ENCODE measurements at places on chromosomes 7 and 10. TPM values are rescaled to one million over a fixed set of nuclear protein-coding genes. Genes with fewer than 3 reads are reported as not detected.
A peak's percentile ranks its signal among the peaks of the same experiment; 100 is the strongest.

Gene PRLHR
- polyA plus RNA-seq = not detected

Gene SPDYE9
- polyA plus RNA-seq = 0.29 TPM

- no peak for DNase-seq
Observed at GRCh38 chr10:128850647-128851046, 616.4 kb upstream of the MGMT start.

DNA sequence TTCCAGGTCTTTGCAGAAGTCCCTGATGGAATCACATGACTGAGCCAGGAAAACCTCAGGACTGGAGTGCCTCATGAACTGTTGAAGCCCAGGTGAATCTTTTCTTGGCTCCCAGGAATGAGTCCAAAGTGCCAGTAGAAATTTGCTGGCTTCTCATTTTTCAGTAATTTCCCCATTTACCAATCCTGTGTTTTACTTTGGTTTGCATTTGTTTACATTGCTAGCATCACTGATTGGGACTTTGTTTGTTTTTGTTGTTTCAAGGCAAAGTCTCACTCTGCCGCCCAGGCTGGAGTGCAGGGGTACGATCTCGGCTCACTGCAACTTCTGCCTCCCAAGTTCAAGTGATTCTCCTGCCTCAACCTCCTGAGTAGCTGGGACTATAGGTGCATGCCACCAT, 1.6 kb upstream of the ZNF12 start:
- DNase-seq = no peak

DNA sequence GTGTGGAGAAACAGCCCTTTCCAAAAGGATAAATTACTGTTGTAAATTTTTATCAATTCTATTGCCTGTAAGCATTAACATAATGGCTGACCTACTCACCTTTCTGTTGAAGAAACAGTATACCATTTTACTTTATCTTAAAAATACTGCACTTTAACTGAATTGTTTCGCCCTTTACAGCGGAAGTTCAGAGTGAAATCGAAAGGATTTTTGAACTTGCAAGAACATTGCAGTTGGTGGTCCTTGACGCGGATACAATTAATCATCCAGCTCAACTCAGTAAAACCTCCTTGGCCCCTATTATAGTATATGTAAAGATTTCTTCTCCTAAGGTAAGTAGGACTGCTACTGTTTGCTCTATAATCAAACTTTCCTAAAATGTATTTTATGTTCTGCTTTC, 117.5 kb downstream of the NSUN6 start:
- DNase-seq = peak; percentile 44

Gene PNLIP
- not detected for polyA plus RNA-seq

- DNase-seq = no peak
Observed at GRCh38 chr10:84525120-84525806, 196.9 kb downstream of the CCSER2 start.

Gene IGF2BP3
- polyA plus RNA-seq = 60.3 TPM

Gene PARP12
- 13.4 TPM for polyA plus RNA-seq

GRCh38 chr7:75565132-75565837, 73.2 kb downstream of the SPDYE5 start:
- peak; percentile 70 for DNase-seq

DNA sequence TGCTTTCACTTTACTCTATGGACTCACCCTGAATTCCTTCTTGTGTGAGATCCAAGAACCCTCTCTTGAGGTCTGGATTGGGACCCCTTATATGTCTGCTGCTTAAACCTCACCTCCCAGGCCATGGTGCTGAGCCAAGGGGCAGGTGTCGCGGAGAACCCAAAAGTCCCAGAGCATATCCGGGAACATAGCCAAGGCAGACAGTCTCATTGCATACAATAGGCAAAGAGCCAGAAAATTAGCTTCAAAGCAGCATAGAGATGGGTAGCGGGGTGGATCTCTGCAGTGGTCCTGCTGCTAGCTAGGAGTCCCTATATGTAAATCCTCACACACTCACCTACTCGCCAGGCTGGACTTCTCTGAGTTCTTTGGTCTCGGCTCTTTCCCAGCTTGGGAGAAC, 5.5 kb downstream of the CCL24 start:
- no peak for DNase-seq

- DNase-seq = no peak
Observed at GRCh38 chr7:41760293-41760692, 57.4 kb upstream of the INHBA start.

DNA sequence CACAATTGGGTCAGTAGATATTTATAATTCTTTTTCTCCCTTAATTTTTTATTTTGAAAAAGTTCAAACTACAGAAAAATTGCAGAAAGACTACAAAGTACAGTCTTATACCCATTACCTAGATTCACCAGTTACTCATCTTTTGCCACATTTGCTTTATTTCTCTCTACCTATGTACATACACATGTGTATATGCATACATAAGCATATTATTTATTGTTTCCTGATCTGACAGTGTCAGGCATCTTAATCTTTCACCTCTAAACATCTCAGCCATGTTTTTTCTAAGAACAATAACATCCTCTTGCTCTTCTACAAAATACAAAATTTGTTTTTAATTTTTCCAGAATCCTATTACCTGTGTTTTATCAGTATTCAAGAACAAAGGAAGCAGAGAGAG, 68.4 kb upstream of the OIT3 start:
- DNase-seq = no peak

Gene PCLO
- polyA plus RNA-seq = 7.6 TPM

GRCh38 chr7:120464104-120464503, 191.1 kb downstream of the KCND2 start:
- no peak for DNase-seq

DNA sequence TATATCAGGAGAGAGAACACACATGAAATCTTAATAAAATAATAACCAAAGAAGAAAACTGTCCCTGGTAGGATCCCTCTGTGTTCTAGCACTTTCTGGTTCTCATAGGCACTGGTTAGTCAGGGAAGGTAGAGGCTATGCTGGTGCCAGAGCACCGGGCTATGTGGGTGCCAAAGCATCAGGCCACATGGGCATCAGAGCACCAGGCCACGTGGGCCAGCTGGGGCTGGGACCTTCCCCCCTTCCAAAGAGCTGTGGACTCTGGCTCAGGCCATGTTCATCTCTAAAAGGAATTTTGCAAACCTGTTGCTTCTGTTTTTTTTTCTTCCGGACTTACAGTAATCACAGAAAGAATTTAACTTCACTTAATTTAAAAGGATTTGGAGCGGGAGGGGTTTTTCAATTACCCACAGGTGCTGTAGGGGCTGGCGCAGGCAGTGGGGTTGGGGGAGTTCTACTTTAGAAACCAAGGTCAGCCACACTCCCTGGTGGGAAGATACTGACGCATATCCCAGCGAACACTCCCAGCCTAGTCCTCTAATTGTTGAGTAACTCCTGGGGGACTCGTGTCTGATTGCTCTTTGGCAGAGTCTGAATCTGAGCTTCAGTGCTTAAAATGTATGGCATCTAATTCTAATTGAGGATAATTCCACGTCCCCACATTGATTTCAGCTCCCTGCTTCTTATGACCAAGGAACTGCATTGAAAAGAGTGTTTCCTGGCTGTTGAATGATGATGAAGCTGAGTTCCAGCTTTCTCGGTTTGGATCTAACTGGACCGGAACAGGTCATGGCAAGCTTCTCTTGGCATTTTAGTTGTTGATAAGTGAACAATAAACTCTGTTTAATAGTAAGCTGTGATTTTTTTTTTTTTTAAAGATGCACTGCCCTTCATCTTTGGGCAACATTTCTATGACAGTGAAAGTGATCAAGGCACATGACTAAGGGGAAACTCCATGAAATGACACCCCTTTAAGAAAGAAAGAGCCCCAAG, 110.7 kb upstream of the FZD8 start:
- DNase-seq = no peak

Gene NAPEPLD
- 31.2 TPM for polyA plus RNA-seq

Gene LRRC17
- polyA plus RNA-seq = 93.8 TPM

Gene PSTK
- 8.2 TPM for polyA plus RNA-seq

- no peak for DNase-seq
Observed at GRCh38 chr7:150942001-150942590, 36.0 kb downstream of the KCNH2 start.

Gene CTTNBP2
- 28.6 TPM for polyA plus RNA-seq

DNA sequence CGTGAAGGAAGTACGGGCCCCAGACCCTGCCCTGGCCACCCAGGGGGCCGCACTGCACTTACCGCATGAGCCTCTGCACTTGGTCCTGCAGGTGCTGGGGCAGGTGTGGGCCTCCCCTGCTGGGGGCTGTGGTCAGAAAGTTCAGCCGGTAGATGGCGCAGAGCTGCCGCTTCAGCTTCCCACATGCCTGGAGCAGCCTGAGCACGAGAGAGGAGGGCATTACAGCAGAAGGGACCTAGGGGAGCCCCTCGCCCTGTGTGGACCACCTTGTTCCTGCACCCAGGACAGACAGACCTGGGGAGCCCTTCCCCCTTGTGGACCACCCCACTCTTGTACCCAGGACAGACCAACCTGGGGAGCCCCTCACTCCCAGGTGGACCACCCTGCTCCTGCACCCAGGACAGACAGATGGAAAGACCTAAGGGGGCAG, 8.7 kb upstream of the PYROXD2 start:
- no peak for DNase-seq

Gene ADARB2
- 0.90 TPM for polyA plus RNA-seq

GRCh38 chr7:37150180-37150579, 298.5 kb downstream of the ELMO1 start:
- no peak for DNase-seq

Gene TMEM184A
- polyA plus RNA-seq = 8.3 TPM

DNA sequence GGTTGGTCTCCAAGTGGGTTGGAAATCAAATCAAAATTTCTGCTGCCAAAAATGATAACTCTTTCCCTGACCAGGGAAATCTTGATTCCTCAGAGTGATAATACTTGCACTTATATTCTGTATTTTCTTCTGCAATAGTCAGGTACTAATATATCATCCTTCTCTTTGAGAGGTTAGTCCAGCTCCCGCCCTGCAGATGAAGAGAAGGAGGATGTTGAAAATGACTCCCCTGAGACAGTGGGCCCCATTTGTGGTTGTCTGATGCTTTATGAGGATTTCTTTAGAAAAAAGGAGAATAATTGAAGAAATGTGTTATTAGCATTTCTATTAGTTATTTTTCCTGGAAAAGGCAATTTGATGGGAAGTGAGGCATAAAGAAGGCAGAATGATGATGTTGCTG, 213.0 kb downstream of the SEC23IP start:
- DNase-seq = no peak

GRCh38 chr10:43801140-43801539, 152.5 kb upstream of the ZNF32 start:
- no peak for DNase-seq

Gene CDHR1
- 0.98 TPM for polyA plus RNA-seq

DNA sequence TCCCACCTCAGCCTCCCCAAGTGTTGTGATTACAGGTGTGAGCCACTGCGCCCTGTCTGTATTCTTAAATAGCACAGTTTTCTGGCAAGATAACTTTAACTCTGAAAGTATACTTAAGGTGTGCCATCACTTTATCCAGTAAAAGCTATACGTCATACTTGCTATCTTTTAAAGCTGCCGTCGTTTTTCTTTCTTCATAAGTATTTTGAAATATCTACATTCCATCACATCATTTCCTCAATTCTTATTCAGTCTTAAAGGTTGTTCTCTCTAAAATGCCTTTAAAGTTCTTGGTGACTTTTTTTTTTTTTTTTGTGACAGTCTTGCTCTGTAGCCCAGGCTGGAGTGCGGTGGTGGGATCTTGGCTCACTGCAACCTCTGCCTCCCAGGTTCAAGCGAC, 34.7 kb downstream of the PTPN12 start:
- DNase-seq = no peak

DNA sequence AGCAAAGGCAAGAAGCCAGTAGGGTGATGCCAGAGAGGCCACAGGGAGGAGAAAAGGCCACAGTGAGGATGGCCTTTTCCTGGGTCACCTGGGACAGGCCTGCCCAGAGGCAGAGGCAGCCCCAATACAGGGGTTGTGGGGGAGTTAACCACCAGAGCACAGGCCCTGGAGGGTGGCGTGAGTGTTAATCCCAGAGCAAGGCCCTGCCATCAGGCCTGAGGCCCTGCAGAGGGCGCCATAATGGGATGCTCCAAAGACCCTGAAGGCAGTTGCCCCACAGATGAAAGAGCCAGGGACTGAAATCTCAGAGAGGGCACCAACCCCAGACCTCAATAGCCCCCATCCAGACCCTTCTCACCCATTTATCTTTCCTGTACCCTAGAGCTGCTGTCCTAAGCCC, 23.9 kb downstream of the SLC13A4 start:
- DNase-seq = no peak

- no peak for DNase-seq
Observed at GRCh38 chr10:101481256-101481655, 106.8 kb downstream of the POLL start.

DNA sequence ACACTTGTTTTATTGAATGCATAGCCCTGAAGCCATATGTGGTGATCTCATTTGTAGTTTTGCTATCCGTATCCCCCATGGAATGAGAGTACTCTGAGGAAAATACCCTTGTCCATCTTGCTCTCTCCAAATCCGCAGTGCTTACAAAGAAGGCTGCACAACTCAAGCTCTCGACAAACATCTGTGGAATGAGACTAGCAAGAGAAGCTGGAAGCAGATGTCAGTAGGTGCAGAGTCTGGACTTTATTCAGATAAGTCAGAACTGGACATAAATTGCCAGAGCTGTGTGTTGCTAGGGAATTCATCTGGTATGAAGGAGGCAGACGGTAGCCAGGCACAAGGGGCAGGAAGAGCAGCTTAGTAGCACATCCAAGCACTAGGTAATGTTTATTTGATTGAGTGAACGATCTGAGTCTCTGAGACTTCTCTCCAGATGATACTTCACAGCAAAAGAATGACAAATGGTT, 1046.2 kb downstream of the XPNPEP1 start:
- no peak for DNase-seq

Gene CCDC3
- polyA plus RNA-seq = 10.7 TPM

Gene TMEM196
- polyA plus RNA-seq = not detected

- DNase-seq = no peak
Observed at GRCh38 chr10:28250782-28251181, 52.1 kb downstream of the MPP7 start.

Gene NOS3
- polyA plus RNA-seq = 14.2 TPM

Gene PNLIPRP2
- not detected for polyA plus RNA-seq

DNA sequence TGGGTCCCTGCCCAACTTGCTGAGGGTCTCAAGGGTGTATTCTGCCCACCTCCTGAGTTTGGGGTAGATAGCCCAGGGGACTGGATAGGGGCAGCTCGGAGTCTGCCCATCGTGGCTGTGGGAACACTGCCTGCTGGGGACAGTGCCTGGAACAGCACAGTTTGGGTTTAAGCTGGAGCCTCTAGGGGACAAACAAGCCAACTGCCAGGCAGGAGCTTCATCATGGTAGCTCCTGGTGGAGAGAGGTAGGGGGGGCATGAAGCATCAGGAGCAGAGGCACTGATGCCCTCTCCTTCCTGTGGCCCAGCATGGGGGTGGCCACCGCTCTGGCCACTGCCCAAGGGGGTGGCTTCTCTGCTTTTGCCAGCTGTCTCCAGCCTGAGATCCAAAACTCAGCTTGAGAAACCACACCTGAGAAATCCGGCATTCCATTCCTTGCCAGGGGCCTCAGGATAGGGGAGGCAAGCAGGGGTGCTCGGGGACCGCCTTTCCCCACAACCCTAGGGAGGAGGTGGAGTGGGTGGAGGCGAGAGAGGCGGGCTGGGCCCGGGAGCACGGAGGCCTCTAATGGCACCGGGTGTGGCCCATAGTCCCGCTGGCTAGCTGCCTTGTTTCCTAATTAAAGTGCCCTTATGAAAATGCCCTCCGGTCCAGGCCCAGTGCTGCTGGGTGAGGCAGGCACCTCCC, 47.6 kb downstream of the UNC5B start:
- no peak for DNase-seq

Gene SYT15
- polyA plus RNA-seq = 6.7 TPM

- DNase-seq = no peak
Observed at GRCh38 chr10:95394161-95394880, 103.5 kb upstream of the PDLIM1 start.

Data from right renal pelvis (tissue), 4 donors.